ENCODE measurements at places on chromosomes 5 and 9.

- no peak for DNase-seq
- H3K27ac ChIP-seq: no peak overlapping the region
- H3K4me3 ChIP-seq: no peak overlapping the region
- no peaks in the 10 kb centered on the region for H3K4me1 ChIP-seq
- no peaks in the 10 kb centered on the region for H3K27me3 ChIP-seq
Observed at GRCh38 chr9:38281196-38281595, 111.3 kb upstream of the ALDH1B1 start.

DNA sequence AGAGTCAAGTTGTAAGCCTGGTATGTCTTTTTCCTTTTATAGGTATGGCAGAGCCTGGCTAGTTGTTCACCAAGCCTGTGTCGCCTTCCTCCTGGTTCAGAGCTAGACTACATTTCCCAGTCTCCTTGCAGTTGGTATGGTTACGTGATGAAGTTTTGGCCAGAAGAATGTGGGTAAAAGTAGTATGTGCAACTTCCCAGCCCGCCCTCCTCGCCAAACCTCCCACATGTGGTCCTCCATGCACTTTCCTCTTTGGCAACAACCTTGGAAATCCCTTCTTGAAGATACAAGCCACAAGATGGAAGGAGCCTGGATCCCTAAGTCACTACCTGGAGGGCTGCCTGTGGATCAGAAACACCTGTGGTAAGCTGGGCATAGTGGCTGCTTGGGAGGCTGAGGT lies 36.0 kb upstream of the MSH3 start:
- H3K27me3 ChIP-seq: no peaks in the 10 kb centered on the region
- DNase-seq: no peak
- H3K36me3 ChIP-seq: no peaks in the 10 kb centered on the region
- no peaks in the 10 kb centered on the region for H3K4me1 ChIP-seq
- H3K27ac ChIP-seq: no peak overlapping the region
- no peak overlapping the region for H3K4me3 ChIP-seq

GRCh38 chr9:133950192-133950591 lies 41.9 kb downstream of the VAV2 start:
- no peak overlapping the region for H3K27ac ChIP-seq
- no peak overlapping the region for H3K4me3 ChIP-seq
- no peak for DNase-seq
- no peaks in the 10 kb centered on the region for H3K36me3 ChIP-seq

DNA sequence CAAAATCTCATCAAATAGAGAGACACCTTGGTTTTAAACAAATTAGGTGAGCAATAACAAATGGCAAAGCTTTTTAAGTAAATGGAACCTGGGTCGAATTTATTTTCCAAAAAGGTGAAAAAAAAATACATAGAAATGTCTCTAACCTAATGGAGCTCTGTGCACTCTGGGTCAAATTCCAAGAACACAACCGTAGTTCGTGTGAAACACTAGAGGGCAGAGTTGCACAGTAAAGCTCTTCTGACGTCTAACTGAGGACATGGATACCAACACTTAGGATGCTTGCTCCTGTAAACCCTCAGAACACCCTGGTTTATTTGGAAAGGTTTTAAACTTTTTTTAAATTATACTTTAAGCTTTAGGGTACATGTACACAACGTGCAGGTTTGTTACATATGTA lies 18.9 kb downstream of the MARCHF11 start:
- no peaks in the 10 kb centered on the region for H3K36me3 ChIP-seq
- H3K4me3 ChIP-seq: no peak overlapping the region
- no peaks in the 10 kb centered on the region for H3K4me1 ChIP-seq
